ENCODE measurements at places on chromosomes 13 and 19. TPM values are rescaled to one million over a fixed set of nuclear protein-coding genes. Genes with fewer than 3 reads are reported as not detected.

- no peak for ATAC-seq
Measured at GRCh38 chr13:112105892-112106291, 38.9 kb downstream of the SOX1 start.

DNA sequence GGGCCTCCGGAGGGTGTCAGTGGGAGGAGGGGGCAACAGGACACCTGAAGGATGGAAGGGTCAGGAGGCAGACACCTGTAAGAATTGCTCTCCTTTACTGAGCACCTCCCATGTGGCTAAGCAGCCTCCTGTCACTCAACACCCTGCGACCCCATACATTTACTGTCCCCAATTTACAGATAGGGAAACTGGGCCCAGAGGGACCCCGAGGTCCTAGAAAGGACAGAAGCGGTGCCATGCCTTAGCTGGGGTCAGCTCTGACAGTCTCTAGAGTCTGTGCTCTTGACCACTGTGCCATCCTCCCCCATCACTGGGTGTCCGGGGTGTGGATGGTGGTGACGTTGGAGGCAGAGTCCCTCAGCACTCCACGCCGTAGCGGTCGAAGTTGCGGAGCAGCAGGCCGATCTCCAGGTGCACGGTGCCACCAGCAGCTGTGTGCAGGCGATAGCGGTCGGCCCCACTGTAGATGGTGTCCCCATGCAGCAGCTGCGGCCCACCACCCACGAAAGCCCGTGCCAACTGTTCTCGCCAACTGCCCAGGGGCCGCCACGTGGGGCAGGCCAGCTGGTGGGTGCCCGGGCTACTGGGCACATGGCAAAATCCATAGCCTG is 726 bp upstream of the TGFB1 start:
- no peak for ATAC-seq

Gene FUT1
- total RNA-seq: 6.1 TPM

Gene IGFL3
- total RNA-seq: not detected

Gene MADCAM1
- 0.36 TPM for total RNA-seq

Gene CAMSAP3
- total RNA-seq: 21.2 TPM

DNA sequence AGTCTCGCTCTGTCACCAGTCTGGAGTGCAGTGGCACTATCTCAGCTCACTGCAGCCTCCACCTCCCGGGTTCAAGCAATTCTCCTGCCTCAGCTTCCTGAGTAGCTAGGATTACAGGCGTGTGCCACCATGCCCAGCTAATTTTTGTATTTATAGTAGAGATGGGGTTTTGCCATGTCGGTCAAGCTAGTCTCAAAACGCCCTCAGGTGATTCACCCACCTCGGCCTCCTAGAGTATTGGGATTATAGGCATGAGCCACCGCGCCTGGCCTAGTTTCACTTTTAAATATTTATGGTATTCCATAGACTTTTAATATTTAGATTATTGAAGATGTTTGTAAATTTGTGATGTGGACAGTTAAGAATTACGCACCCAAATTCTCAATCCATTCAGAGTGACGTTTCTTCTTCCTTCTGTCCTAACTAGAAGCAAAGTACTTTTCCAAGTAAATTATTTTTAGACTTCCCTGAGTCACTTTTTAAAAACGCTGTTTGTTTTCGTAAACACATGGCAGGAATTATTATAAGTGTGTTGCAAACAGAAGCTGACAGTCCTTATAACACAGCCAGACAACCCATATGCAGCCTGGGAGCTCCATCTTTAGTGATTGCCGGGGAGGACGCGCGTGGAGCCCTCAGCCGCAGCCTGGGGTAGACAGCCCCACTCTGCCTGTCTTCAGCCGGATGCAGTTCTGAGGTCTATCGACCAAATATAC is 131.7 kb downstream of the ATP11A start:
- no peak for ATAC-seq

DNA sequence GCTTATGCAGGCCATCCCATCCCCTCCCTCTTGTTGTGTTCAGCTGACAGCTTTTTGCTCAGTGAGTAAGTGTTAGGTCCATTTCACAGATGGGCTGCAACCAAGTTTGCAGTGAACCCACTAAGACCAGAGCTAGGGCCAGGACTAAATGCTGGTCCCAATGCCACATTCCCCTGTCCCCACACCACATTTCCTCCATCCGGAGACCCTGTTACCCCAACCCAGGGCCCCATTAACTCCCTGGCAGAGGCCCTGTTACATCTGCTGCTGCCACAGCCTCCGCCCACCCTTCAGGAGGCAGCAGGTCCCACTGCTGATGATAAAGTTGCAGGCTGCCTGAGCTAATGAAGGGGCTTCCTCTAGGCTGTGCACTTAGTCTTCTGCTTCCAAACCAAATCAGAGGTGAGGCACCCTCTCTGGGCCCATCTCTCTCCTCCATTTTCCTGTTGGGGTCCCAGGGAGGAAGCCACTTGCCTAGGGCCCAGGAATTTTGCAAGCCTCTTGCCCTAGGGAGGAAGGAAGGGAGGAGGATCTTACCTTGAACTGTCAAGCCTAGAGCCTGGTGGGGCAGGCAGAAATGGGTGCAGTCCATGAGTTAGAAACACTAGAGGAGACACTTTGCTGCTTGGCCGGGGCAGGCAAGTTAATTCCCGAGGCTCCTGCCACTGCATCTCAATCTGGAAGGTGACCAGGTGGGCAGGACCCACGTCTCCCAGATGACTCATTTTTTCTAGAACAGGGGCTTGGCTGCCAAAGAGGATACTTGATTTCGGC is 3.4 kb upstream of the USF2 start:
- ATAC-seq: no peak

Gene MIR17HG
- total RNA-seq: 3.5 TPM

DNA sequence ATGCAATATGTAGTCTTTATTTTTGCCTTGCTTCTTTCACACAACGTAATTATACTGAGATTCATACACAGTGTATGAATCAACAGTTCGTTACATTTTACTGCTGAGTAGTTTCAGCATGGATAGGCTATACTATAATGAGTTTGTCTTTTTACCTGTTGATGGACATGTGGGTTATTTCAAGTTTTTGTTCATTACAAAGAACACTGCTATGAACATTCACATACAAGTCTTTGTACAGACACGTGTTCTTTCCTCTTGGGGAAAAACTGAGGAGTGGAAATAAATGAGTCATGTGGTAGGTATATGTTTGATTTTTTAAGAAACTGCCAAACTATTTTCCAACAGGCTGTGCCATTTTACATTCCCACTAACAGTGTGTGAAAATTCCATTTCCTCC is 35.1 kb downstream of the ENOX1 start:
- ATAC-seq: no peak

Gene PRPF31
- 34.3 TPM for total RNA-seq

- no peak for ATAC-seq
Measured at GRCh38 chr13:75202981-75203380, 279.0 kb downstream of the TBC1D4 start.

GRCh38 chr19:10929402-10929794 is 787 bp downstream of the TIMM29 start:
- peak; percentile 22 for ATAC-seq

DNA sequence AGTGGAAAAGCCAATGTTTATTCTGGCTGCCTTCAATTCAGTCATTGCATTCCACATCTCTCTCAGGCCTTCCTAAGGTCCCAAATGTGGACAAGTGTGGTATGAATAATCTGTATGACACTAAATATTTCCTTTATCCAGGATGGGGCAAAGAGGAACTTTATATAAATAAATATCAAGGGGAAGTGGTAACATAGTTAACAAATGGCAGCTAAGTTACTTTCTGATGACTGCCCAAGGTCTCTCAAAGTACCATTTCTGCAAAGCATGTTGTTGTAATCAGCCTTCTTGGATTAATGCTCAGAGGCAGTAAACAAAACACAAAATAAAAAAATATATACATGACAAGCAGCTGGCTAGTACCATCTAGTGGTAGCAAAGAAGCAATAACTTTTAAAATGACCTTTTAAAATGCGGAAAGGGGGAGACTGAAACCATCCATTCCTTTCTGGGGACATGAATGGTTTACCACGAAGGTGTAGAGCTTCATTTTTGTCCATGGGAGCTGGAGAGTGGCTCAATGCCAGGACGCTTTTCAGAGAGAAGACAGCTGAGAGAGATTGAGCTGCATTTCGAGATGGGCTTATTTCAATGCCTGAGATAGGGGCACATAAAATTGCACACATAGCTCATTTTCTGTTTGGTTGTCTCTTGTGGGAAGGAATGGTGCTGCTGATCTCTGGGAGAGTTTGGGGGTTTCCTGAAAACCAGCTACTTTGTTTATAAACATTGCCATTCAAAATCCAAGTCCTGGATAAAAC is 259.2 kb downstream of the RFC3 start:
- ATAC-seq: no peak

Gene CDADC1
- 4.9 TPM for total RNA-seq

- ATAC-seq: no peak
Measured at GRCh38 chr19:14361824-14362223, 19.4 kb upstream of the ADGRE5 start.

Gene MAMSTR
- 0.56 TPM for total RNA-seq
